ENCODE measurements at places on chromosomes 4 and X.

- DNase-seq, result no peak
These were observed 223.1 kb upstream of the DMD start for GRCh38 chrX:33434256-33435092.

DNA sequence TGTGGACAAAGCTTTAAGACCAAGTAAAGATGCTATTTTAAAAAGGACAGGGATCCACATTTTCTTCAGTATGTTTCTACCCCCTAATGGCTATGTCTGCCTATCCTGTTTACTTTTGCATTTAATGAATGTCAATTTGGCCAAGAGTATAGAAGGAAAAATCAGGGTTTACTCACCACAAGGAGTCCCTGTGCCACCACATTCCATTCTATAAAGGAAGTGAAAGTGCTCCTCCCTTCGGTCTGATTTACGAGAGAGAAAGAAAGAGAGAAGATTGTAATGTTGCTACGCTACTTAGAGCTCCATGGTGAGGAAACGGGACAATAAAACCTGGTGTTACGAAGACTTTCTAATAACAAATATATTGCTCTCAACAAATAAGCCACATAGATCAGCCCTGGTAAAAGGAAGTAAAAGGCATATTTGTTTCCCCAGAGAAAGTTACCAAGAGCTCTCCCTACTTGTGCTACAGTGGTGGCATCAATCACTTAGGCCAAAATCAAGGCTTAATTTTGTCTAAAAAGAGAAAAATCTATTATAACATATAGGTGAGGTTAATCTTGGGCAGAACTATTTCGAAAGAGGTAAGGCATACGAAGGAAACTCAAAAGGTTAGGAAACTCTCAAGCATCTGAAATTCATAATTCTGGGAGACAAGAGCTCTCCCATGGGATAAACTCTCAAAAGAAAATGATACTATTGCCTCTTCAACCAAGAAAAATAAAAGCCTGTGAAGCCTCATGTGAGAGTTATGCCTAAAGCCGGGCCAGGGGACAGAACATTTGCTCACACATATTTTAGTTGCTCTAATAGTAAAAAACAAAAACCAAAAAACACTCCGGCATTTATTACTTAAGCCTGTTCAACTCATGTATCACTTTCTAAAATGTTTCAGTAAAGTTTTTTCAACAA, 29.5 kb downstream of the TAPT1 start:
- DNase-seq, result no peak

DNA sequence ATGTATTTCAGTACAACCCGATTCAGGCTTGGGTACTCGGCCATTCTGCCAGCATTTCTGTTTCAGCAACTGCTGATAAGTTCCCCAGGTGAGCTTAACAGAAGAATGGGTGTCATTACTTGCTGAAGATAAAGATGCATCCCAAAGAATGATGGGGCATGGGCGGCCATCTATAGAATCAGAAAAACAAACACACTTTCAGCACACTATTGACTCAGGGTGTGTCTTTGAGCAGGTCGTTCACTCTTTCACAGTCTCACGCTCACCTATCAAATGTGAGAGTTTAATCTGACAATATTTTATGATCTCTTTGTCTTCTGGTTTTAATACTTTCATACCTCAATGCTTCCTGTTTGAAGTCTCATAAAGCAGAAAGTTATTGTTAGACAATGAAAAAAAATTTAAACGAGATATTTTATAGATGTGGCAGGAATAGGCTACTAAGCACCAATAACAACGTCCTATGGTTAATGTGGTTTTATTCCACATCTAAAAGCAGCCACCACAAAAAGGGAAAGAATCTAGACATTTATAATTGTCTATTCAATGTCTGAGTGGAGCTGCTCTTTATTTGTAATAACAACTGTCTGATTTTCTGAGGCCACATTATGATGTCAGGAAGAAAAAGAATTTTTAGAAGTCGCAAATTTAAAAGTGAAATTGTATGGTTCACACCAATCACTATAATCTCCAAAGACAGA, 17.0 kb downstream of the GASK1B start:
- DNase-seq, result no peak

DNA sequence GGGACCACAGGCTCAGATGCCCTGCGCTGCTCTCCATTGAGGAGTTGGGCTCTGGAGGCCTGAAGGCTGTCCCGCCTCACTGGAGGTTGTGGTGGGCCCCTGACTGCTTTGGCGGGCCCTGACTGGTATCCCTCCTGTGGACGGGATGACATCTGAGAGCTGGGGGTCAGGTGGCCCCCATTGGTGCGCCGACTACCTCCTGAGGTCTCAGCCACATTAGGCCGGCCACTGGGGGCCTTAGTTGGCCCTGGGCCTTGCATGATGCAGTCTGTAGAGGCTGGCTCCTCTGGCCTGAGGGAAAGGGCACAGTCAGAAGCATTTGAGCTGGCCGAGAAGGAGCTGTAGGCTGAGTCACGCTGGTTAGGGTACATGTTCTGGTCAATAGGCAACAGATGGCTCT, 164.5 kb upstream of the DGKK start:
- DNase-seq, result no peak

- no peak for DNase-seq
These were observed 207.3 kb upstream of the PABPC4L start for GRCh38 chr4:134408897-134409296.

DNA sequence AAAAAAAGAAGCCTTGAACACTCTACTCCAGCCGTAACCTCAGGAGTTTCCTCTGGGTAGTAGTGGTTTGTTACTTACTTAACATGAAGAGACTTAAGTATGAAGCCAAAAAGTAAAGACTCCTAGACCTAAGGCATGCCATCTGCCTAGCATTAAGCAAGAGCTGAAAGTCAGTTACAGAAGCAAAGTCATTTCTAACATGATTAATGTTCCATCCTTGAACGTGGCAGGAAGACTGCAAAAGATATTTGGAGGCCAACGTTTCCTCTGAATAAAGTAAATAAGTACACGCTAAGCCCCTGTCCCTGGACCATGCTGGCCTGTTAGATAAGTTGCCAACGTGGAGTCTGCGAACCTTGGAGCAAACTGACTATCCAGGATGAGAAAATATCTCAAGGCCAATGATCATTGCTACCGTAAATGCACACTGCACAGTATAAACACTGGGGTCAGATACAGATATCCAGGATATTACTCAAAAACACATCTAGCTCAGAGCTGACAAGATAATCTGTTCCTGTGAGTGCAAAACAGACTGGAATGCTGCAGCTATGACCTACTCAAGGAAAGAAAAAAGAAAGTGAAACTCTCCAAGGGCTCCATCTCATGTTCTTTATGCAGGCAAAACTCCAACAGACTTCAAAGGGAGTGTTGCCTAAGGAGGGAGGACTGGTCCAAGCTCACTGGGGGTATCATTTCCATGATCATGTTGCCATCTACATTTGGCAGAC, 255.8 kb downstream of the COL25A1 start:
- no peak for DNase-seq

DNA sequence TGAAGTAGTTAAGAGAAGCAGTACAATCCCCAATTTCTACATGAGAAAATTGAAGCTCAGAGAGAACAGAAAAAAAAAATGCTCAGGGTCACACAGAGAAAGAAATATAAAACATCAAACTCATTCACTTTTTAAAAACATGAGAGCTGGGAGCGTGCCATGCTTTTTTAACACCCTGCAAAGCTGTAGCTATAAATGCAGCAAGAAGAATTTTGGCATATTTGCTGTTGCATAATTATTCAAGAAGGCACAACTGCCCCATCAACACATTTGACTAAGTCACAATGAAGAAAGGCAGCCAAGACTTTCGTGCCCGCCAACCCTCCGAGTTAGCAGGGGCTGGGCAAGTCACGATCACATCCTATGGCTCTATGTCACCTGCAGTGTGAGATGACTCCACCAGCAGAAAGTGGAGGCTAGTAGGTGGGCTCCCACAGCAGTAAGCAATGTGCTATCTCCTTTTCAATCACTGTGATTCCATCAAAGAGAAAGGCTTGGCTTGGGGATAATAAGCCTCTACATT, 214.8 kb downstream of the DHX15 start:
- DNase-seq, result no peak

DNA sequence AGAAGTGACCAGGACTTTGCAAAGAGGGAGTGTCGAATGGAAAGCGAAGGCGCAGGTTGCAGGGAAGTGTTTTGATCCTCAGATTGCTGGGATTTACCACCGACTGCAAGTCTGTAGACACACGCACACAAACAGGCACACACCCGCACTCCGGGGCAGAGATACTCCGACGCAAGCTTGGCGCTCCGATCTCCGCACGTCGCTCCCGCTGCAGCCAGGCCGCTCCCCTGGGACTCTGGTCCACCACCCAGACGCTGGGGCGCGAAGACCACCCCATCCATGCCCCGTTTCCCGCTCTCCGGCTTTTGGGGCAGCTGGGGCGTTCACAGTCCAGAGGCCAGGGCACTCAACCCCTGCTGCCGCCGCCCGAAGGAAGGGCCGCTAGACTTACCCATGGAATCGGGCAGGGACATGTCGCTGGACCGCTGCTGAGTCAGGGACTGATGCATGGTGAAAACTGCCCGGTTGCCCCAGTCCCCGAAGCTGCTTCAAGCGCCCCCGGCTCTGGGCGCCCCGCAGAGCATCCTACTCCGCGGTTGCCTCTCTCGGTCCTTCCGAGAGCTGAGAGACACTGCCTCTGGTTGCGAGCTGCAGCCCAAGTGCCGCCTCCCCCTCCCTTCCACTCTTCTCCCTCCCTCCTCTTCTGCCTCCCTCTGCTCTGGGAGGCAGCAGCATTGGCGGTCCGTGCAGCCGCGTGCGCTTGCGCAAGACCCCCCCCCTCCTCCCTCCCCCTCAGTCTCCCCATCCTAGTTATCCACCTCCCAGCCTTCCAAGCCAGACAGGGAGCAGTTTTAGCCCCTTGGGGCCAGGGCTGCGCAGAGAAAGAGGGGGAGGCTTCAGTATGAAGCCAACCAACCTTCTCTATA, at the start of gene TMEM255A:
Gene TMEM255A, minus strand, starts transcription at position 601 of the 866 bp plus-strand sequence. Its CDS starts 152 bp downstream, at position 449.
- DNase-seq, result no peak

DNA sequence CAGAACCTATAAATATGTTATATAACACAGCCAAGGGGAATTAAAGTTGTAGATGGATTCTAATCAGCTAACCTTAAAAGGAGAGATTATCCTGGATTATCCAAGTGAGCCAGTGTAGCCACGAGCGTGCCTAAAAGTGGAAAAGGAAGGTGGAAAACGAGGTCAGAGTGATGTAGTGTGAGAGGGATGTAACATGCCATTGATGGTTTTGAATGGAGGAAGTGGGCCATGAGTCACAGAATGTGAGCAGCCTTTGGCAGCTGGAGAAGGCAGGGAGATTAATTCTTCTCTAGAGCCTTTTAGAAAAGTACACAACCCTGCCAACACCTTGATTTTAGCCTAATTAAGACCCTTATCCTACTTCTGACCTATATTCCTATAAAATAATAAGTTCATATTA, 149.1 kb downstream of the SLC39A8 start:
- DNase-seq, result no peak

GRCh38 chr4:105683038-105683437, 25.5 kb downstream of the INTS12 start:
- no peak for DNase-seq

DNA sequence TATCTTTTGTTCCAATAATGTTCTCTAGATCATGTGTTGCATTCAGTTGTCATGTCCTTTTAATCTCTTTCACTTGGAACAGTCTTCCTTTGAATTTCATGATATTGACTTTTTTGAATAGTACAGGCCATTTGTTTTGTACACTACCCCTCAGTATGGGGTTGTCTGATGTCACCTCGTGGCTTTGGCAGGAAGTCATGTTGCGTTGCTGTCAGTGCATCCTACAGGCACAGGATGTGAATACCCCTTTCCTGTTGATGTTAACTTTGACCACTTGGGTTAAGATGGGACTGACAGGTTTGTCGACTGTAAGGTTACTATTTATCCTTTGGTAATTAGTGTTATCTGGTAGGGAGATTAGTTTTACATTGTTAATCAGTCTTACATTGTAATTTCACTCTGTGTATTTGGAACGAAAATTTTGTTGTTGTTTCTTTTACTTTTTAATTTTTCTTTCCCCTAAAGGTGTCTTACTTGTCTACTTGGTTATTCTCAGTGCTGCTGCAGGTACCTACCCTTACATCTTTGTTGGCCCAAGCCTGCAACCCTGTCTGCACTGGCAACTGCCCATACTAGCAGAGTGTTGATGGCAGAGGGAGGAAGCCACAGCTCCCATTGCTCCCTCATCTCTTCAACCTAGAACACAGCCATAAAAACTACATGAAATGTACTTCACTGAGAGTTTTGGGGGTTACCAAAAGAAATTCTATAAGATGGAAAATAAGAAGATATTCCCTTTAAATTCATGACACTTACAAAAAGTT, 14.7 kb upstream of the ATP8A1 start:
- peak; percentile 12 for DNase-seq

- no peak for DNase-seq
These were observed 195.1 kb downstream of the MAGEB5 start for GRCh38 chrX:26411045-26411444.

- DNase-seq, result no peak
These were observed 20.7 kb upstream of the TXLNG start for GRCh38 chrX:16765594-16765993.

GRCh38 chr4:99965674-99966350, 15.7 kb upstream of the H2AZ1 start:
- no peak for DNase-seq

GRCh38 chr4:102786279-102786678, 25.5 kb upstream of the MANBA start:
- DNase-seq, result no peak

GRCh38 chr4:187212446-187213080, 488.9 kb upstream of the FAT1 start:
- no peak for DNase-seq
